ENCODE measurements at places on chromosomes 7 and 10. TPM values are rescaled to one million over a fixed set of nuclear protein-coding genes. Genes with fewer than 3 reads are reported as not detected.
A peak's percentile ranks its signal among the peaks of the same experiment; 100 is the strongest.

DNA sequence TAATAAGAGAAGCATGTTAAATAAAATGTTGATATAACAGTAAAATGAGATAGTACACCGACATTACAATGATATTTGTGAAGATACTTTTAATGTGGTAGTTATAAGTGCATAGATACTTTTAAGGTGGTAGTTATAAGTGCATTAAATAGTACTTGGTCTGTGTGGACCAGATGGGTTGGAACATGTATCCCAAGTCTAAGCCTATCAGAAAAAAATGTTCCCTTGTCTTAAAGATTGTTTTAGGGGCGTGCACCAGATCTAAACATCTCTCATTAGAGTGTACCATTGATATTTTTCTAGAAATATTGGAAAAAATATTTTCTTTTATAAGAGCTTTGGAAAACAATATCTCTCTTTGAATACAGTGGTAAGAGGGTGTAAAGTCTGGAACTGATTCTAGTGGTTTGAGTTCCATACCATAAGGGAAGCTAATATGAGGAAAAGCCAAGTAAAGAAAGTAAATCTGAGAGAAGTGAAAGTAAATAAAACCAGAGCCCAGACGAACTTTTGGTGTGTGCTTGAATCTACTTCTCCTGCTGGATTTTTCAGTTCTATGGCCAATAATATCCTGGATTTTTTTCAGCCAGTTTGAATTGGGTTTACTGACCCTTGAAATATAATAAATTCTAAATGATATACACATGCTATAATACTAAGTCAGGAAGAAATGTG is 175.3 kb downstream of the MBL2 start:
- DNase-seq: no peak
- H3K27me3 ChIP-seq: no peaks in the 10 kb centered on the region
- no peak overlapping the region for H3K27ac ChIP-seq
- no peaks in the 10 kb centered on the region for H3K4me1 ChIP-seq

Gene PDE6C
- not detected for total RNA-seq

Gene KNDC1
- 4.6 TPM for total RNA-seq

- no peaks in the 10 kb centered on the region for H3K27me3 ChIP-seq
- no peaks in the 10 kb centered on the region for H3K4me1 ChIP-seq
Observed at GRCh38 chr7:2033586-2034135, 199.1 kb downstream of the MAD1L1 start.

Gene CAMK2G
- 34.1 TPM for total RNA-seq

Gene AKR1D1
- total RNA-seq: not detected

GRCh38 chr10:6841761-6842160 is 261.7 kb upstream of the PRKCQ start:
- no peaks in the 10 kb centered on the region for H3K36me3 ChIP-seq
- H3K27ac ChIP-seq: no peak overlapping the region
- H3K4me1 ChIP-seq: no peaks in the 10 kb centered on the region

DNA sequence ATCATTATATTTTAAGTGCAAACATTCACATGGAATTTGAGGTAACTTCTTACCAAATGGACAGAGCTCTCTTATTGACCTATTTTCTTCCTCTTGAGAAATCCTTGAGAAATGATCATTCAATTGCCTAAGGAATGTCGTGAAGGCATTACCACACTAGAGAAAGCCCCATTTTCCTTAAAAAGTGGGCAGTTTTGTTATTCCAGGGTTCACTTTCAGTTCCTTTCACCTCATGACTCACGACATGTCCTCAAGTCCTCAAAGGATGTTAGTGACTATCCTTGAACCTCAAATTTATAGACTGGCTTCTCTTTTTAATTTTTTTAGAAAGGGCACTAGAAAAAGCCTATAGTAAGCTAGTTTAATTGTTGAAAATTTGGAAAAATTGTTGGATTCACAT is 40.4 kb upstream of the SMIM30 start:
- H3K4me1 ChIP-seq: no peaks in the 10 kb centered on the region
- no peak overlapping the region for H3K4me3 ChIP-seq
- H3K36me3 ChIP-seq: no peaks in the 10 kb centered on the region
- no peak overlapping the region for H3K27ac ChIP-seq

DNA sequence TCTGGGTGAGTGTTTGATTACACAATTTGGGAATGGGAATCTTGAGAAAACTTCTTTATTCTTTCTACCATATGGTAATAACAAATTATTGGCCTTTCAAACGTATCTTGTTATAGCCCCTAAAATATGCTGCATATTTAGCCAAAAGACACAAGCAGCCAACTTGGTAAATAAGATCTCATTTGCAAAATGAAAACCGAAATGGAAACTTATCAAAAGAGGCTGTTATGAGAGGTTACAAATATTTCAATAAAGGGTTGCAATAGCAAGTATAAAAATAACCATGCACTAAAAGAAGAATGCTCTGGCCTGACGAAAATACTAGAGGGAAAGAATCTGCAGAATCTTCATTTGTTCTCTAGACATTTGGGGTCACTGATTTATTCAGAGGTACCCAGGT is 259.5 kb upstream of the LRRN3 start:
- H3K4me3 ChIP-seq: no peak overlapping the region
- no peaks in the 10 kb centered on the region for H3K4me1 ChIP-seq
- no peak for DNase-seq

DNA sequence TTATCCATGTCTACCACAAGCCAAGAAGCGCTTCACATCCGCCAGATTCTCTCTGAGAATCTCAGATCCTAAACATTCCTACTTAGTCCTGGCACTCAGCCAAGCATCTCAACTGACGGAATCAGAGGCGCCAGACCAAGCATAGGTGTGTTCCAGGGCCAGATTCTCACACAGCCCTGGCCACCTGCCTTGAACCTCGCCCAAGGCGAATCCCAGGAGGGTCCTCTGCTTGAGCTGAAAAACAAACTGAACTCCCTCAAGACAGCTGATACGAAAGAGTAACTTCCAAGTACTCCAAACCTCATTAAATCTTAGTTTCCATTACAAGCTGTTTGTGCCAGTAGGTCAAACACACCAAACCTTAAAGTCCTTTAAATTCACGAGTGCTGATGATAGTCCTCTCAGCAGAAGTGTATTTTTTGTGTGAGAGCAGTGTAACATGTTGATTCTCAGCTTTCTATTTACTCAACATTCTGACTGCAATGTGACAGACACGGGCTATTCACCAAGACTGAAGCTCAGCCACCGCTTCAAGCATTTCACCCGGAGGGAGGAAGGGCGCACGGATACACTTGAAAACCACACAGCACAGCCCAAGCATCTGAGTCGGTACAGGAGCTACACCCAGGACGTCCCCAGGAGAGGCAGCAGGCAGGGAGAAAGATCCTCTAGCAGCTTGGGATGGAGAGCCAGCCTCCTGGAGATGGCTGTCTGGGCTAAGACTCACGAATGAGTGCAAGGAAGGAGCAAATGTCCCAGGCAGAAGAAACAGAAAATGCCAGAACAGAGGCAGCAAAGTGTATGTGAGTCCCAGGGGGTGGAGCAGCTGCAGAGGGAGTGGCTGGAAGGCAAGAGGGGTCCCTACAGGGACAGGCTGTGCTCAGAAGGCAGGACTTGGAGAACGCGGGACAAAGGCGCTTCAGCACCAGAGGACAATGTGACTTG is 6.0 kb downstream of the PARD3 start:
- DNase-seq: peak; percentile 32
- H3K4me1 ChIP-seq: peaks cover 13% of the 10 kb centered on the region
- H3K36me3 ChIP-seq: no peaks in the 10 kb centered on the region

Gene FXYD4
- not detected for total RNA-seq

Gene TUBAL3
- total RNA-seq: not detected

GRCh38 chr10:89295597-89295996 is 6.2 kb upstream of the IFIT2 start:
- no peaks in the 10 kb centered on the region for H3K36me3 ChIP-seq
- peak overlapping the region; percentile 44 for H3K27ac ChIP-seq
- no peak overlapping the region for H3K4me3 ChIP-seq
- DNase-seq: no peak

DNA sequence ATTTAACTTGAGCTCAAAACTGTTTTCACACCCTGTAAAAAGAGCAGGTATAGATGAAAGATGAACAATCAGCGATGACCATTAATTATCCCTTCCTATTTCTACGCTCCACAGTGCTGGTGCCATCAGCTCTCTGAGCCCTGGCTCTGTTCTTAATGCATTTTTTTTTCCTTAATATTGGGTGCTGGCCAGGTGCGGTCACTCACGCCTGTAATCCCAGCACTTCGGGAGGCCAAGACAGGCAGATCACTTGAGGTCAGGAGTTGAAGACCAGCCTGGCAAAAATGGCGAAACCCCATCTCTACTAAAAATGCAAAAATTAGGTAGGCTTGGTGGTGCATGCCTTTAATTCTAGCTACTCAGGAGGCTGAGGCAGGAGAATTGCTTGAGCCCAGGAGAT is 4.2 kb downstream of the STEAP4 start:
- H3K27me3 ChIP-seq: no peaks in the 10 kb centered on the region
- H3K4me3 ChIP-seq: no peak overlapping the region

Gene POU6F2
- total RNA-seq: not detected

DNA sequence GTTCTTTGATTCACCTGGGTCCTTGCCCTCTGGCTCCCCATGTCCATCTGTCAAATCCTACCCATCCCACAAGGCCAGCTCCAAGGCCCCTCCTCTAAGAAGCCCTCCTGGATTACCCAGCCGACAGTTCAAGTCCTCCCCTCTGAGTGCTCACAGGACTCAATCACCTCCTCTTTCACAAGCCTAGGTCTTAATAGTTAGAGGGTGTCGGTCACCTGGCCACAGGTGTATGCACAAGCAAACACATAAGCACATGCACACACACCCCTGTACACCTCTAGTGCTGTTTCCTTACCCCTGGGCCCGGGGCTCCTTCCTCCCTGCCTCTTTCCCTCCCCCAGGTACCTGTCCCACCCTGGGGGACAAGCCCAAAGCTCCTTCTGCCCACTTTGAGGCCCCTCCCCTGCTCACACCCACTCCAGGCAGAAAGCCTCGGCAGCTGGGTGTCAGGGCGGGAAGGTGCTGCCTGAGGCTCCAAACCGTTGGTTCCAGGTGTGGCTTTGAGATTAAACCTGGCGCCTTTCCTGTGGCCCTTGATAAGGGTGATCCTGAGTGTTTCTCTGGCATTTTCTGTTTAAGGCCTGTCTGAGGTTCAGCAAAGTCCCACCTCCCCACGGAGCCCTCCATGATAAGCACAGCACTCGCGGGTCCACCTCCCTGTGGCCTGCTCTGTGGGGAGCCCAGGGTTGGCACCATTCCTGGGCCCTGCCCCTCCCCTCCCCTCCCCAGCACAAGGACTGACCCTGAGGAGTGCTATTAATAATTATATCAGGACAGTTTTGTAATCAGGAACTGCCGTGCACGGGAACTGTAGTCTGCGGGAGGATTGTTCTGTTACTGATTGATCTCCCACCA is 14.6 kb upstream of the AQP1 start:
- H3K36me3 ChIP-seq: no peaks in the 10 kb centered on the region
- DNase-seq: no peak
- H3K4me3 ChIP-seq: no peak overlapping the region
- no peak overlapping the region for H3K27ac ChIP-seq
- H3K4me1 ChIP-seq: peaks cover 24% of the 10 kb centered on the region

Gene ITPRIP
- 32.6 TPM for total RNA-seq

- DNase-seq: no peak
- H3K36me3 ChIP-seq: no peaks in the 10 kb centered on the region
- H3K4me3 ChIP-seq: no peak overlapping the region
- peak overlapping the region; percentile 14 for H3K27ac ChIP-seq
- H3K27me3 ChIP-seq: no peaks in the 10 kb centered on the region
Observed at GRCh38 chr10:13834581-13835286, 248.0 kb downstream of the PRPF18 start.

DNA sequence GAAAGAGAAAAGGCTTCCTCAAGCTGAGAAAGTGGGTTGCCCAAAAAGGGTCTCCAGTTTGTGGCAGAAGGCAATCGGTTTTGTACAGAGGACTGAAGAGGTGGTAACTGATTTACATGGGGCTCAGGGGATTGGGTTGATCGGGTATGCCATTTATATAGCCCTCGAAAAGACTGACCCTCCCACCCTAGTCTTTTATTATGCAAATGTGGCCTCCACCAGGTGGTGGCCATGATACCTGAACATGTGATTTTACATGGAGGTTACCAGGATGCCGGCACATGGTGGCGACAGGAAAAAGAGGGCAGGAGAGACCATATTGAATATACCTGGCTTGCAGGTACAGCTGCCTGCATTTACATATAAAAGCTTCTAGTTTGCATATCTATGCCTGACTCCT is 36.7 kb downstream of the ATE1 start:
- H3K4me3 ChIP-seq: no peak overlapping the region
- H3K4me1 ChIP-seq: no peaks in the 10 kb centered on the region
- no peak for DNase-seq
- no peaks in the 10 kb centered on the region for H3K27me3 ChIP-seq
- no peaks in the 10 kb centered on the region for H3K36me3 ChIP-seq
- H3K27ac ChIP-seq: no peak overlapping the region

DNA sequence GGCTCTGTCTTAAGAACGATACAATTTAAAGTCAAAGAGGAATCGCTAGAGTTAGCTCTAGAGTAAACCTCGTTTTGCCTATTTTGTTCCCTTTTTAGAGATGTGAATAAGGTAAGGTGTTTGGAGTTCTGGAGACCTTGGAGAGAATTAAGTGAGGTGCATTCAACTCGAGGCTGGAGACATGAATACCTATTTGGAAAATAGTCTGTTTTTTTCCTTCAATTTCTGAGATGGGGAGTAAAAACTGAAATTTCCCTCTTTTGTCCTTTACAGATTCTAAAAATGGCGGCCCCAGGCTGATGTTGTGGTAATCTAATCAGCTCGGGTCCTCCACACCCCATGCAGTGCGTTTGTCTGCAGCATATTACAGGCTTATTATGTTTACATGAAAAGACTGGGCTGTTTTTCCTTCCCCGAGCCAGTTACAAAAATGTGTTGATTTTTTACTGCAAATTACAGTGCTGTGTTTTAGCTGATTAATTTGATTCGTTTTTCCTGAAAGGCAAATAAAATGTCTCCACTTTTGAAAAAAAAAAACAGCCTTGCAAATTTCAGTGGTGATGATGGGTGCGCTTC is 1.5 kb downstream of the KMT2E start:
- peak overlapping the region; percentile 100 for H3K27ac ChIP-seq
- H3K4me1 ChIP-seq: peaks cover 4% of the 10 kb centered on the region
- H3K27me3 ChIP-seq: no peaks in the 10 kb centered on the region
- no peak for DNase-seq
- H3K36me3 ChIP-seq: no peaks in the 10 kb centered on the region

- no peak for DNase-seq
- H3K27ac ChIP-seq: no peak overlapping the region
- H3K4me1 ChIP-seq: no peaks in the 10 kb centered on the region
- H3K4me3 ChIP-seq: no peak overlapping the region
- H3K36me3 ChIP-seq: no peaks in the 10 kb centered on the region
- no peaks in the 10 kb centered on the region for H3K27me3 ChIP-seq
Observed at GRCh38 chr10:70562036-70562755, 40.3 kb downstream of the PRF1 start.

DNA sequence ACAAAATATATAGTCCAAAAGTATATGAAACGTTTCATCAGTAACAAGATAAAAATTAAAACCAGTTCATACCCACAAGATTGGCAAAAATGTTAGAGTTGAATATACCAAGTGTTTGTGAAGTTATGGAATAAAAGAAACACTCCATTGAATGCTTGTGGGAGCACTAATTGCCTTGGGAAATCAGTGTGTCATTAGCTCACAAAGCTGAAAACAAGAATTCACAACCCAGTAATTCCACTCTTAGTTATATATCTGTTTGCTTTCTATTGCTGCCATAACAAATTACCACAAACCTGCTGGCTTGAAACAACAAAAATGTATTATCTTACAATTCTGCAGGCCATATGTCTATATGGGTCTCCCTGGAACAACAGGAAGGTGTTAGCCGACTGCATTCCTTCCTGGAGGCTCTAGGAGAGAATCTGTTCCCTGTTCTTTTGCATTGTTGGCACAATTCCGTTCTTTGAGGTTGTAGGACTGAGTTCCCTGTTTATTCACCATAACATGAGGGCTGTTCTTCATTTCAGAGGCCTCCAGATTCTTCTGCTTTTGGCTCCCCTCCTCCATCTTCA is 45.7 kb downstream of the SEM1 start:
- no peaks in the 10 kb centered on the region for H3K27me3 ChIP-seq
- H3K4me3 ChIP-seq: no peak overlapping the region
- DNase-seq: no peak

All from uterus (tissue), 4 donors.